ENCODE measurements at places on chromosomes 11 and 22.

DNA sequence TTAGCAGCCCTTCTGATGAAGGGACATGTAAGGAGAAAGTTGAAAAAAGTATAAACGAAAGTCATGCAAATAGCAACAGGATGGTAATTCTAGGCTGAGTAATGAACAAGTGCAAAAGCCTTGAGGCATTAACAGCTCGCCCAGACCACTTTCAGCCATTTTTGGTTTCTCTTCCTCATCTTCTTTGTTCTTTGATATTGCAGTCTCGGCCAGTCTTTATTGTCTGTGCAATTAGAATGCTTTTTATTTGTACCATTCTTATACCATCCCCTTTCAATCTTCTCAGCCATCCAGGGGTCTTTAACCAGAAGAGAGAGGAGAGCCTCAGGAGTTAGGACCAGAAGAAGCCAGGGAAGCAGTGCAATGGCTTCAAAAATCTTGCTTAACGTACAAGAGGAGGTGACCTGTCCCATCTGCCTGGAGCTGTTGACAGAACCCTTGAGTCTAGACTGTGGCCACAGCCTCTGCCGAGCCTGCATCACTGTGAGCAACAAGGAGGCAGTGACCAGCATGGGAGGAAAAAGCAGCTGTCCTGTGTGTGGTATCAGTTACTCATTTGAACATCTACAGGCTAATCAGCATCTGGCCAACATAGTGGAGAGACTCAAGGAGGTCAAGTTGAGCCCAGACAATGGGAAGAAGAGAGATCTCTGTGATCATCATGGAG is 7.3 kb downstream of the TRIM34 start:
- DNase-seq = no peak

DNA sequence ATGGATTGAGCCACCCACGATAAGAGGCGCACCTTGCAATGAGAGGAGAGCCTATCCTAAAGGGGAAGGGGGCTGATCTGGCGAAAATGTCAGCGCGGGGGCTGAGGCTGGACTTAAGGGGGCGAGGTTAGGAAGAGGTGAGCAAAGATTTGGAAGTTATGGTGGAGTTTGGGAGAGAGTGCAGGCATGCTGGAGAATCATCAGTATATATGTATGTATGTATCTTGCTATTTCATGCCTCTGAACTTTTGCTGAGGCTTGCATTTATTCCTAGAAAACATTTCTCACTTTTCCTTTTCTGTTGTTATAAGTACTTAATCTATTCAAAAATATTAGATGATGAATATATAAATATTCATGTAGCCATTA is 17.2 kb upstream of the THRSP start:
- no peak for DNase-seq

- DNase-seq = no peak
These were observed 16.5 kb downstream of the USP35 start for GRCh38 chr11:78205256-78205655.

DNA sequence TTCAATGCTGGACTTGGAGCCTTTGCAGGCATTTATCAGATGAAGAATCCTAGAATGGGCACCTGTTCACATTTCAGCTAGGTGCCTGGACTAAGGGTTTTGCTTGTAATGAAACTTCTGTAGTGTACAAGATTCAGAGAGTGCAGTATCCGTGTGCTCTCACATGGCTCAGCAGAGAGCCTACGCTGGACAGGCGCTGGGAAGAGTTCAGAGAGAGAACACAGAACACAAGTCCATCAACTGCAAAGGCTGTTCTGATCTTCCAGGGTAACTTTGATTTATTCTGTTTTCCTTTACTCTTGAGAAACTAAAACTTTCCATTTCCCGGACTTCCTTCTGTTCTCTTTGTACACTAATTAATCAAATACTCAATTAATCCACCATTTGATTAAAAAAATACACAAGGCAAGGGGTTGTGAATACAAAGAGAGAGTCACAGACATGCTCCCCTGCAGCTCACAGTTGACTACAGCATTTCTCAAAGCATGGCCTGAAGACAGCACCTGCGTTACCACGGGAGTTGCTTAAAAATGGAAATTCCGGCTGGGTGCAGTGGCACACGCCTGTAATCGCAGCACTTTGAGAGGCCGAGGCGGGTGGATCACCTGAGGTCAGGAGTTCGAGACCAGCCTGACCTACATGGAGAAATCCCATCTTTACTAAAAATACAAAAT is 393.7 kb downstream of the LARGE1 start:
- no peak for DNase-seq

GRCh38 chr22:49534386-49534785 is 293.3 kb downstream of the BRD1 start:
- DNase-seq = no peak

GRCh38 chr11:35402751-35403660 is 16.4 kb downstream of the SLC1A2 start:
- peak; percentile 55 for DNase-seq

- DNase-seq = no peak
These were observed 13.7 kb upstream of the SCUBE1 start for GRCh38 chr22:43356881-43357280.

DNA sequence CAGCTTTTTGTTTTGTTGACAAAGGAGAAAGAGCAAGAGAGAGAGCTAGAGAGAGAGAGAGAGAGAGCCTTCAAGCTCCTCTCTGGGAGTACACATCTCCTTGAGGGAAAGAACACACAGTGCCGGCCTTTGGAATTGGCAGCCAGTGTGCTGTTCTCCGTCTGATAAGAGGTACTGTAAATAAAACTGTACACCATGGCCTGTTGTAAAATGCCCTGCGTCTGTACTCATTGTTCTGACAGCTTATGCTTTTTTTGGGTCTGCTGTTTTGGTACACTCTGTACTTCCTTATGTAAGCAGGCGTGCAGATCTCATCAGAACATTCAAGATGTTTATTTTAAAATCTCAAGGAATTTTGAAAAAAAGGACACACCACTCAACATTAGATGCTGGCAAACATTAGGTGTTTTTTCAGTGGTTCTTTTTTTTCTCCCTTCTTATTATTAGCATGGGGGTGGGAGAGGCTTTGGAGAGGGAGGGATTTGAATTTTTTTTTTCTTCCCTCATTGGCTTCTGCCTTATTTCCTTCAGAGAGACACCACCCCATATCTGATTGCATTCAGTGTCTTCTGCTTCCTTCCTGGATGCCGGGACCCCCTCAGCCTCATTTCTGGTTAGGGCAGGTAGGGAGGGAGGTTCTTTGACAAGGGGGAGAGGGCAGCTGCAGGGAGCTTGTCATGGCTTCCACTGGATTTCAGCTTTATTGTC is 116.8 kb upstream of the NNMT start:
- DNase-seq = peak; percentile 67

DNA sequence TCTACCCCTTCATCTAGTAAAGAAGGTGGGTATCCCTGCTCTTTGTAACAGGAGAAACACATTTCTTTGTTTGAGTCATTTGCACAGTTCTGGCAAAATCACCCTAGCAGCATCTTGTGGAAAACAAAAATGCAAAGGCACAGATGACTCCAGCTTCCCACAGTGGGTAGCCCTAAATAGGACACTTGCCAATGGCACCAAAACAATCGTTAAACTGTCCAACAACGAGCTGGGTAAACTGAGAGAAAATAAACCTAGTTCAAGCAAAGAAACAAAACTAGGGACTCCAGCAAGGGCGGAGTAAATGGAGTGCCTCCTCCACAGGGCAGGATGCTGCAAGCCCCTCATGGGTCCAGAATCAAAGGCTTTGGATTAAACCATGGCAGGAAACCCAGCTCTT is 239.5 kb downstream of the NTM start:
- DNase-seq = no peak

- DNase-seq = no peak
These were observed 21.8 kb downstream of the RTN4RL2 start for GRCh38 chr11:57481915-57482781.

- DNase-seq = no peak
These were observed 16.4 kb downstream of the CDKN1C start for GRCh38 chr11:2869134-2869526.

- no peak for DNase-seq
These were observed at the start of gene P2RX3 for GRCh38 chr11:57338142-57338541. Gene P2RX3 (plus strand): TSS chr11:57338352. CDS start chr11:57338551, 199 bp downstream.

DNA sequence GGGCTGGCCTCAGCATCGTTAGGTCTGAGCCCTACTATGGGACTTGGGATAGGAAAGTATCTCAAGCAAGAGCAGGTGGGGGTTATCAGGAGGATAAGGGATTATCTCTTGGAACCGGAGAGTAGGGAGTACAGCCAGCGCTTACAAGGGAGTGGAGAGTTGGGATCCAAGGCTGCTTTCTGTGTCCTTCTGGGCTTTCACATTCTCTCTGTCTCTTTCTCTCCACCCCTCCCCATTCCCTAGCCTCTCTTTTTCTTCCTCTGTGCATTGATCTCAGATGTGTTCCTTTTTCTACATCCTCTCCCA is 170.2 kb downstream of the BUD13 start:
- peak; percentile 15 for DNase-seq

- DNase-seq = no peak
These were observed 150.9 kb upstream of the GRK3 start for GRCh38 chr22:25413620-25414019.

DNA sequence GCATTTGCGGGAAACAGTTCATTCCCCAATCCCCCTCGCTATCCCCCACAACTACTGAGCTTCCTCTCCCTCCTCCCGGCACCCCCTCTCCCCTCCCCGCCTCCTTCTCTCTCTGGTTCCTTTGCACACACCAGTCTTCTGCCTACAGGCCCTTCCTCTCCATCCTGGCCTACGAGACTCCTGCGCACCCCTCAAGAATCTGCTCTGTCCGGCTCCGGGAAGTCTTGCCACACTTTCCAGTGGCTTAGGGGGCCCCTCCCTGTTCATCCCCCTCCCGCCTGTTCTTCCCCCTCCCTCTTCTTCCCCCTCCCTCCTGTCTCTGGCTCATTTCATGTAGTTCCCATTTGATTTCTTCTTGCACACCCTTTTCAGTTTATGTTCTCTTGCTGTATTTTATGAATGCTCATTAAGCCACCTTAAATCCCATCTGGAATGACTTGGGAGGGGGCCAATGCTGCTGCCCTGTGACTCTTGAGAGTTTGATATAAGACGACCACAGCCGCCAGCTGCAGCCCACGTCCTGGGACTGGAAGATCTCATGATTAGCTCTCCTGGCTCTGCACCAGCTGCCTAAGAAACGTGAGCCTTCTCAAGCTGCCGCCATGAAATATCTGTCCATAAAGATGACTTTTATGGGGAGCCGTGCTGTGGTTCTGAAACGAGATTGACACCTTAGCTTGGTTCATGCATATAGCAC is 50.9 kb downstream of the RPS6KA4 start:
- DNase-seq = no peak

DNA sequence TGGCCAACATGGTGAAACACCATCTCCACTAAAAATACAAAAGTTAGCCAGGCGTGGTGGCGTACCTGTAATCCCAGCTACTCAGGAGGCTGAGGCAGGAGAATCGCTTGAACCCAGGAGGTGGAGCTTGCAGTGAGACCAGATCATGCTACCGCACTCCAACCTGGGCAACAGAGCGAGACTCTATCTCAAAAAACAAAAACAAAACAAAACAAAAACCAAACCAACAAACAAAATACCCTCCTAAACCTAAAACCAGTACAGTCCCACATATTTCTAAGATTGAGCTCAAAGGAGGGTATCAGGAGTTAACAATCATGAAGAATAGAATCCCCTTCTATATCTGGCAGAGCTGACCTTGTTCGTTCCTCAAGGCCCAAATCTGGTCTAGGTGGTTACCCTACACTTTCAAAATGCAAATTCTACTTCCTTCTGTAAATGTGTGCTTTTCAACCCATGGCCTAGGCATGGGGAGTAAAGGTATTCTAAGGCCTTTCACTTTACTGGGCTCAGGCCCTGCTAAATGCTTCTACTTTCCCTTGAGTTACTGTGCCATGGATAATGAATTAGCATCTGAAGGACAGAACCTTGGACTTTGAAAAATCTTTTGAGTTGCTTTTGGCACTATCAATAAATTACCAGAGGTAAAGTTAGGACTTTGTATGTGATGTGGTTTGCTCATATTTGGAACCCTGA is 10.4 kb upstream of the PPP2R1B start:
- DNase-seq = no peak

- DNase-seq = peak; percentile 77
These were observed 33.4 kb downstream of the APOL1 start for GRCh38 chr22:36286096-36286957.

GRCh38 chr11:1041149-1041467 is 4.6 kb upstream of the MUC6 start:
- DNase-seq = no peak

DNA sequence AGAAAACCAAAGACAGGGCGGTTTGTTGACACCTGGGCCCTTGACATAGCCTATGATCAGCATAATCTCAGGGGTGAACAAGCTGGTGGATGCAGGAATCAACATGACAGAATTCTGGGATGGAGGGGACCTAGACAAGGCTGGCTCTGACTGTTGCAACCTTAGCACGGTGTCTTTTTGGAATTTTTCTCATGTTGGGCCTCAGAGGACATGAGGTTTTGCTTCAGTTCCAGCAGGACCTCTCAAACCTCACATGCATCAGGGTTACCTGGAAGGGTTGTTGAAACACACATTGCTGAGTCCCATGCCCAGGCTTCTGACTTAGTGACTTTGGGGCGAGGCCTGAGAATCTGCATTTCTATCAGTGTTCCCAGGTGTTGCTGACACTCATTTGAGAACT is 345.6 kb upstream of the B3GAT1 start:
- no peak for DNase-seq

DNA sequence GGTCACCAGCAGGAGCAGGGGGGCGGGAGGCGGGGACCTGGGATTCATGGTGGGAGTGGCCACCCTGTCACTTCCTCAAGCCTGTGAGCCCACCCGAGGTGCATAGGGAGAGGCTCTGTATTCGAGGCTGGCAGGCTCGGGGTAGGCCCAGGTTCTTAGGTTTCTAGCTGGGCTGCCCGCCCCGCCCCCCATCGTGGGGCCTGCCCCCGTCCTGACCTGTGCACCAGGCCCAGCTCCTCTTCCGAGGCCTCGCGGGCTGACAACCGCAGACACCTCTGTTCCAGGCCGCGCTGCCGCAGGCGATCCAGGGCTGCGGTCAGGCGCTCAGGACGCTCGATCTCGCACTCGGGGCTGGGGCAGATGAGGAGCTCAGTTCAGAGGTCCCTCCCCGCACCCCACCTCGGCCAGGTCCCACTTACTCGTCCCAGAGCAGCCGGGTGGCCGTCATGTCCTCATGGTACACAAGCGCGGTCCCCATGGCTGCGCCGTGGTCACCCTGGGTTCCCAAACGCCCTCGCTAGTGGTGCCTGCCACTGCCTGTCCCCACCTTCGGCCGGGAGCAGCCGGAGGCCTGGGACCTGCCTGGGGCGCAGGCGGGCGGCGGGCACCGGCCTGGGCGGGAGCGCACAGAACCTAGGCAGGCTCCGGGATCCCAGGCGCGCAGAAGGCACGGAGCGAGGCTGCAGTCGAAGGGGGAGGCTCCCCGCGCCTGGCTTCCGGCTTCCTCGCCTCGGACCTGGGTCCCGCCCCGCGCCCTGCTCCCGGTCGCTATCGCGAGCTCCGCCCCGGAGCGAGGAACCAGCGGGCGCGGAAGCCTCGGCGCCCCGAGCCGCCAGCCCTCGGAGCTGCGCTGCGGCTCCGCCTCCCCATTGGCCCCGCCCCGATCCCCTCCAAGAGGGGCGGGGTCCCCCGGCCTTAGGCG is at the start of gene HDAC10:
Gene HDAC10 (minus strand): TSS at position 711 of the 922 bp plus-strand sequence. CDS start 233 bp downstream, at position 478.
- peak; percentile 84 for DNase-seq

- no peak for DNase-seq
These were observed 2.8 kb upstream of the TRIM3 start for GRCh38 chr11:6476571-6476970.
